ENCODE measurements at places on chromosomes 1 and 21.

GRCh38 chr1:81590171-81590570 lies 210.6 kb upstream of the ADGRL2 start:
- DNase-seq, result no peak

GRCh38 chr1:200373811-200374231 lies 36.0 kb downstream of the ZNF281 start:
- DNase-seq, result no peak

DNA sequence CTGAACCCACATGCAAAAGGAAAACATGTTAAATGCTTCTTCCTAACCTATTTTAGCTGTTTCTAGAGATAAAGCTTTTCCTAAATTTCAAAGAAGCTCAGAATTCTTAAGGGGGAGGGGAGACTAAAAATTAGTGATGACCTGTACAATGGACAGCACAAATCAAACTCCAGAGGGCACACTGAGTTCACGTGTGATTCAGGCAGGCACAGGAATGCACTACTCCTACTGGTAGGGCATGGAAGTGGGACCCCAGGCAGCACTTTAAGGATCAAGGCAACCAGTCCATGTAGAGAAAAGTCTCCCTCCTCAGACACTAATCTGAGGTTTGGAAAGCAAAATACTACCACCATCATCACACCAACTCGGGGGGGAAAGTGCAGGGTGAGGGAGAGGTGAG lies 31.3 kb upstream of the CLCA4 start:
- no peak for DNase-seq

DNA sequence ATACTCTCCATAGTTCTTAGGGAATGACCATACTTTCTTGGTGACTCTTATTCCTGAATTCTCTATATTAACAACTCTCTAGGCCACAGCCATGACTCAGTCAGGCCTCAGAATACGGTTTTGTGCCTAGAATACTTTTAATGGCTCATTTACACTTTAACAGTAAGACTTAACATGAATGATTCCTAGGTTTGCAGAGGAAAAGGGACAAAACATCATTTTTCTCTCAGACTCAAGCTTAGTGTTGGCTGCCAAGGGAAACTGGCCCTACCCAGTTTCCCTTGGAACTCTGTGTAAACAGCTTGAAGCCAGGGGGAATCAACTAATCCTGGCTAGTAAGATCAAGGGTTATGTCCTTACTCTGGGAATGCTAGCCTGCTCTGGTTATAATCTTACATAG lies 164.9 kb upstream of the PKN2 start:
- no peak for DNase-seq

DNA sequence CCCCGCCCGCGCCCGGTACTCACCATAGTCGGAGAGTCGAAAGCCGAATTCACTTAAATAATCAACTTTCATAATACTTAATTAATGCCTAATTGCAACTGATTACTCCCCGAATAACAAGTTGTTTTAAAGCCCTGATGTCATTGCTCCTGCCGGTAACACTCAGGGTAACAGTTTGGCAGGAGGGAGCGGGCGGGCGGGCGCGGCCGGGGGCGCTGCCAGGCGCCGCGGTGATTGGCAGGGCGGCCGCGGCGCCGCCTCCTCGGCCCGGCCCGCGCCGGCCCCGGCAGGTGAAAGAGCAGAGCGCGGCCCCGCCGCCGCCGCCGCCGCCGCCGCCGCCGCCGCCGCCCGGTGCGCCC lies 102.2 kb downstream of the CASZ1 start:
- no peak for DNase-seq

DNA sequence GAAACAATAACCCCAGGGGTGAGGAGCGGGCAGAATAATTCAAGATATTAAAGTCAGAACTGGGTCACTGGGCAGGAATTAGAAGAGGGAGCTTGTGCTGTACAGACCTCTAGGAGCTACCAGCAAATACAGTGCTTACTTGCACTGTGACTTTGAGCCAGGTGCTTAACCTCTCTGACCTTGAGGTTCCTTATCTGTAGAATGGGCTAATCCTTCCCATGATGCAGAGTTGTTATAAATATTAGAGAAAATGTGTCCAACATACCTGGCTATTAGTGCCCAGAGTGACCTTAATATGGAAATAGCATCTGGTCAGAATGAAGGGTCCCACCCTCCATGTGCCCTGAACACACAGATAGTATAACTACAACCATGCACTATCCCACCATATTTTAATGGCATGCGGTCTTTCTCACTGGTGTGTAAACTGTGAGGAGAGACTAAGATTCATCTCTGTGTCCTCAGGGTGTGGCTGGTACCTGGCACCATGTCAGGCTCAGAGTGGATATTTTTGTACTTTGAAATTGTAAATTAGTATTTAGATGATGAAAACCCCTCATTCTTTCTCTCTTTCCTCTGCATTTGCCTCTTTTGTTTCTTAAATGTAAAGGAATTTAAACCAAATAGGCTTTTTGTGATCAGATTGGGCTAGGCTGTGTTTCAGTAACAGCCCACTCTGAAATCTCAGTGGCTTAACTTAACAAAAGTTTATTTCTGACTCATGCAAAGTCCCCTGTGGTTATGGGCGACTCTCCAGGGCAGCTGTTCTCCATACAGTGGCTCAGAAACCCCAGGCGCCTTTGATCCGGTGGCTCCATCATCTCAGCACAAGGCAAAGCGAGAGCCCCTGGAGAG lies 60.0 kb upstream of the ROR1 start:
- no peak for DNase-seq

DNA sequence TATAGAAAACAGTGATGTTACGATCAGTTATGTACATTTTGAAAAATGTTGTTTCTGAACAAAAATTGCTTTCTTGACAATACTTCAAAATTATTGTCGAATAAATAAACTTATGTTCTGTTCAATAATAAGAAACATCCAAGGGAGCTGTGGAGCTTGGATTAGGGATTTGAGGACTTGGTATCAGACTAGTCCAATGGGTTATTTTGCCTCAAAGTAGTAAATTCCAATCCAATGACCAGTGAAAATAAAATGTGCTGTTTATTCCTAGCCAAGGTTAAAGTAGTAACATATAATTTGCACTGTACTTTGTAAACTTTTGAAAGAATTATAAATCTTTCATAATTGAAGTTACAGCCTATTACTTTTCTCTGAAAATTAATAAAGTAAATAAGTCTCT lies 79.1 kb upstream of the IVNS1ABP start:
- no peak for DNase-seq

- DNase-seq, result no peak
Observed at GRCh38 chr1:172399756-172400721, 20.4 kb upstream of the C1orf105 start.

GRCh38 chr1:111441573-111442192 lies 7.4 kb downstream of the WDR77 start:
- peak; percentile 57 for DNase-seq

GRCh38 chr1:26874896-26875295 lies 11.9 kb downstream of the SFN start:
- no peak for DNase-seq

- DNase-seq, result no peak
Observed at GRCh38 chr1:216750031-216750627, 26.9 kb upstream of the ESRRG start.

GRCh38 chr1:15106608-15107007 lies 46.9 kb upstream of the TMEM51 start:
- no peak for DNase-seq

GRCh38 chr1:99748419-99748818 lies 18.0 kb downstream of the FRRS1 start:
- DNase-seq, result no peak

DNA sequence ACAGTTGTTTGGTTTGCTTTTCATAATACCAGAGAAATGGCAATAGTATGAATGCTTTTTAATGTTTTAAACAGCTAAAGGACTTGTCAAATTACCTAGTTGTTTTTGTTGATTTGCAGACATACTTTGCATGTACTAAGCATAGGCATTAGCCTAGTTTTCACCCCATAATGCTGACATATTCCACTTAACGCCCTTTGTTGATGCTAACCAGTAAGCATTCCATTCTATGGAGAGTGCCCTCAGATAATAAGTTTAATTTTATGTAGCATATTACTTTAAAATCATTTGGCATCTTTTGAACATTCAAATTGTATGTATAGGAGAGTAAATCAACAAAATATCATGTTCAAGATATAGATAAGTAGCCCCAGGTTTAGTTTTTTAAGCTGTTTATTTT lies 32.5 kb downstream of the RGS21 start:
- DNase-seq, result no peak

DNA sequence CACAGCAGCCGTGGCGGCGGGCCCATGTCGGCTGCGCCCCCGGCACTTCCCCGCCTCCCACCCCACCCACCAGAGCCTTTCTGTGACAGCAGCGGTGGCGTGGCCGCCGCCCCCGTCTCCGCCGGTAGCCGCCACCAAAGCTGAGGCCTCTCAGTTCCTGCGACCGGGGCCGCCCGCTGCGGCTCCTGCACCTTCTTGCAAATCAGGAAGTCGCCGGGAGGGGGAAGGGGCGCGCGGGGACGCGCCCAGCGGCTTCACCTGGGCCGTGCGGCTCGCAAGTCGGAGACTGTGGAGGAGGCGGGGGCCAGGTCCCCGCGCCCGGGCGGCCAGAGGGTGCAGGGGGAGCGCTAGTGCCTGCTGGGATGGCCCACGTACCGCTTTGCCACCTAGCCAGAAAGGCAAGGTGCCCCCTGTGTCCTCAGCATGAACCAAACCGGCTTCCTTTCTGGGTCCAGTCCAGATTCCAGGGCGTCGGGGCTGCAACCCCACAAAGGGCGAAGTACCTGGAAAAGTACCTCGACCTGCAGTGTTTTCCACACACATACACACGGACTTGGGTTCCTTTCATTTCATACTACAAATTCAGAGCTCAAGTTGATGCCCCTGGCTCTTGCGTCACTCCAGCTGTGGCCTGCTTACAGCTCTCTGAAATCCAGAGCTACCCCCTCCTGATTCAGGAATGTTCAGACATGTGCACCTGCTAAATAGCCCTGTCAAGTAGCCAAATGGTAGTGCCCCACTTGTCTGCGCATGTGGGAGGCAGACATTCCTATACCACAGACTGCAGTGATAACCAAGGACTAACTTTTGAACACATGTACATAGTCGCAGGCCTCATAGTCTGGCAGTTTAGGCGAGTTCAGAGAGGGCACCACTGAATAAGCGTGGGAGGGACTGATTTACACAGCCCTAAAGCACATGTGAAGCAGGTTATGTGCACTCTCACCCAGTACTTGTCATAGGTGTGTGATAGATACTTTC lies at the start of gene DENND1B:
Gene DENND1B, minus strand, starts transcription at position 199 of the 981 bp plus-strand sequence. CDS start 325 bp downstream, outside the sequence.
- peak; percentile 89 for DNase-seq

All from stimulated activated naive CD8-positive, alpha-beta T cell treated with anti-CD3 and anti-CD28 coated beads, Interleukin-15, amount 100 ng/mL, for 72 hours (primary cell).